ENCODE measurements at places on chromosomes 1 and 21.
A peak's percentile ranks its signal among the peaks of the same experiment; 100 is the strongest.

GRCh38 chr1:51642739-51643142, 25.8 kb downstream of the OSBPL9 start:
- DNase-seq = no peak

DNA sequence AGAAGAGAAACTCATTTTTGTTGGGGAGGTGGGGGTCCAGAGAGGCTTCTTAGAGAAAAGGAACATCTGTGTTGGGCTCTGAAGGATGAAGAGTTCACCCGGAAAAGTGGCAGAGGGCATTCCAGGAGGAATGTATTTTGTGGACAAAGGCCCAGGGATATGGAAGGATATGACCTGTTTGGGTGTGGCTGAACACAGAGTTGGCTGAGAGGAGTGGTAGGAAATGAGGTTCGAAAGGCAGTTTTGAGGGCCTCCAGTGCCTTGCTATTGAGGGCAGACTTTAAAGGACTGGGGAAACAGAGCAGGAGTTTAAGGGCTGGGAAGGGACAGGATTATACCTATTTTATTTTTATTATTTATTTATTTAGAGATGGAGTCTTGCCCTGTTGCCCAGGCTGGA, 27.3 kb upstream of the WASF2 start:
- no peak for DNase-seq

- peak; percentile 47 for DNase-seq
Observed at GRCh38 chr21:42461881-42462877, 33.8 kb downstream of the RSPH1 start.

DNA sequence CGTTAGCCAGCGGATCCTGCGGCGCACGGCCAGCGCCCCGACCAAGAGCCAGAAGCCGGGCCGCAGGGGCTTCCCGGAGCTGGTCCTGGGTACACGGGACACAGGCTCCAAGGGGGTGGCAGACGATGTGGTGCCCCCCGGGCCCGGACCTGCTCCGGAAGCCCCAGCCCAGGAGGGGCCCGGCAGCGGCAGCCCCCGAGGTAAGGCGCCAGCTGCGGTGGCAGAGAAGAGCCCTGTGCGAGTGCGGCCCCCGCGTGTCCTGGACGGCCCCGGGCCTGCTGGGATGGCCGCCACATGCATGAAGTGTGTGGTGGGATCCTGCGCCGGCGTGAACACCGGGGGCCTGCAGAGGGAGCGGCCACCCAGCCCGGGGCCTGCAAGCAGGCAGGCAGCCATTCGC, 24.2 kb downstream of the PANK4 start:
- DNase-seq = no peak

GRCh38 chr1:91619881-91620280, 119.2 kb downstream of the CDC7 start:
- no peak for DNase-seq

DNA sequence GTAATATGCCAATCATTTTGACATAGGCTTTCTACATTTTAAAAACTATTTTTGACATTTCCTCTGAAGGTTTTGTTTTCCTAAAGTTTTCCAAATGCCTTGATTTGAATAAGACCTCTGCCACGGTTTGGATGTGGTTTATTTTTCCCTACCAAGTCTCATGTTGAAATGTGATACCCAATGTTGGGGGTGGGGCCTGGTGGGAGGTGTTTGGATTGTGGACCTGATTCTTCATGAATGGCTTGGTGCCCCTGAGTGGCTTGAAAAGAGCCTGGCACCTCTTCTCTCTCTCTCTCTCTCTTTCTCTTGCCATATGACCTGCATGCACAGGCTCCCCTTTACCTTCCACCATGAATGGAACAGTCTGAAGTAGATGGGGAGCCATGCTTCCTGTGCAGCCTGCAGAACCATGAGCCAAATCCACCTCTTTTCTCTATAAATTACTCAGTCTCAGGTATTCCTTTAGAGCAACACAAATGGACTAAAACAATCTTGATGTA, 14.8 kb downstream of the MMEL1 start:
- DNase-seq = no peak

- no peak for DNase-seq
Observed at GRCh38 chr1:15882665-15883064, 35.2 kb downstream of the SPEN start.

Measured in NAMALWA (cell line).